ENCODE measurements at places on chromosomes 11 and 22.

DNA sequence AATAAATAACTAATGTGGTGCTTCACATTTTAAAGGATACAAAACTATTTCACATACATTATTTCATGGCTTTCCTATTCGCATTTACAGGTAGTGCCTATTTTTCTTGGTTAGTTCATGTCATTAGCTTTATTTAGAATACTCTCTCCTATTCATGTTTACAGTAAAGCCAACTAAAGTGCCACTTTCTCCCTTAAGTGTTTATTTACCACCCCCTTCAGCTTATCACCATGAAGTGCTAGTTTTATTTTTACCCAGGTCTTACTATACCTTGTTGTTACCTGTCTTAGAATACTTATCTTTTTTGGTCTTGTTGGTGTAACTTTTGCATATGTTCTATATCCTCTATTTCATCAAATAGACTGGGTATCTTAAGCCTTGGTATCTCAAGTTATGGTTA is 715.2 kb upstream of the TENM4 start:
- DNase-seq, result no peak

DNA sequence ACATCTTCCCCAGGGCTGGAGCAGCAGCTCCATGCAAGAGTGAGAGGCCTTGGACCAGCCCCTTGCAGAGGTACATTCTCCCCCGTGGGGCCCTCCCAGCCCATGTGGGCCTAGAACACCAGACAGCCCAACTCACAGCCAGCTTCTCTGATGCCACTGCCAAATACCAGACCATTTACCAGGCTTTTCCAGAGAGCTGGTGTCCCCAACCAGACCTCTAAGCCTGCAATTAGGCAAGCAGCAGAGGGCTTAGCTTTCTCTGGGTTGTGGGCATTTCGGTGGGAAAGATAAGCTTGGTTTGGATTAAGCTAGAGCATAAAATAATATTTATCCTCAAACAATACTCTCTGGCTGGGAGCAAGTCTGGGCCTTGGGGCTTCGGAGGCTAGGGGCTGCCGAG is 75.6 kb downstream of the TP53I11 start:
- no peak for DNase-seq

DNA sequence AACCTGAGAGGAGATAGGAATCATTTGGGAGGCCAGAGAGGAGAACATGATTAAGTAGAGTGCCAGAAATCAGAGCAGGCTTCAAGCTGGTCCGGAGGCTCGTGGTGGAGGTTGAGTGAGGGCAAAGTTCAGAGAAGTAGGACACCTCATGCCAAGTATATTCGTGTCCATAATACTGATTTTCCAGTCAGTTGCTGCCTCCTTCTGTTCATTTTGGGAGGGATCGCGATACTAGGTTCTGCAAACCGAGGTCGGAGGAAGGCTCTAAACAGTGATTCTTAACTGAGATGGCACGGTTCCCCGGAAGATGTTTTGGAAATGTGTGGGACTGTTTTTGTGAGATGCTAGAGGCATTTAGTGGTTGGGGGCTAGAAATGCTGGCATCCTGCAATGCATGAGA is 13.6 kb upstream of the CD3E start:
- DNase-seq, result peak; percentile 1

GRCh38 chr11:88344869-88345268 is 7.3 kb upstream of the CTSC start:
- DNase-seq, result no peak

DNA sequence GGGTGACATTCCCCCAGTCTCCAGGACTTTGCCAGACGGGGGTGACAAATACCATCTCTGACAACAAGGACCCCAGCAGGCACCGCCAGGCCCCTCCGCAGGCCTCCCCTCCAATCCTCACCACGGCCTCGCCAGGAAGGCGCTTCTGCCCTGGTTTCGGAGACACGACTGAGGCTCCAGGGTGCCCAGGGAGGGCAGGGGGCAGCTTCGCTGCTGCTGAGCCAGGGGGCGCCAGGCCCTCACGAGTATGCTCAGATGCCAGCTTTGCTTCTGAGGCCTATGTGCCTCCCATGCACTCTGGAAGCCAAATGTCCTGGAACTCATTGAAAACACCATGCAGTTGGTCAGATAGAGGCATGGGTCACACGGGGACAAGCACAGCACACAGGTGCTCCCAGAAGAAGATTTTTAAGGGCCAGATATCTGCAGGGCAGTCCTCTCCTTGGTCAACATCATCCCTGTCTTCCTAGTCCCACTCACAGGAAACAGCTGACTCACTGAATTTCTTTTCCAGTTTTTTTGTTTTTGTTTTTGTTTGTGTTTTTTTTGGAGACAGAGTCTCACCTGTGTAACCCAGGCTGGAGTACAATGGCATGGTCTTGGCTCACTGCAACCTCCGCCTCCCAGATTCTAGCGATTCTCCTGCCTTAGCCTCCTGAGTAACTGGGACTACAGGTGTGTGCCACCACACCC is 19.9 kb downstream of the BID start:
- DNase-seq, result no peak

GRCh38 chr11:111359223-111360149 is 19.6 kb downstream of the POU2AF1 start:
- no peak for DNase-seq

All from NCI-H748 treated with DMSO at 0.1 percent for 48 hours (cell line).